ENCODE measurements at places on chromosomes 6 and 20.

DNA sequence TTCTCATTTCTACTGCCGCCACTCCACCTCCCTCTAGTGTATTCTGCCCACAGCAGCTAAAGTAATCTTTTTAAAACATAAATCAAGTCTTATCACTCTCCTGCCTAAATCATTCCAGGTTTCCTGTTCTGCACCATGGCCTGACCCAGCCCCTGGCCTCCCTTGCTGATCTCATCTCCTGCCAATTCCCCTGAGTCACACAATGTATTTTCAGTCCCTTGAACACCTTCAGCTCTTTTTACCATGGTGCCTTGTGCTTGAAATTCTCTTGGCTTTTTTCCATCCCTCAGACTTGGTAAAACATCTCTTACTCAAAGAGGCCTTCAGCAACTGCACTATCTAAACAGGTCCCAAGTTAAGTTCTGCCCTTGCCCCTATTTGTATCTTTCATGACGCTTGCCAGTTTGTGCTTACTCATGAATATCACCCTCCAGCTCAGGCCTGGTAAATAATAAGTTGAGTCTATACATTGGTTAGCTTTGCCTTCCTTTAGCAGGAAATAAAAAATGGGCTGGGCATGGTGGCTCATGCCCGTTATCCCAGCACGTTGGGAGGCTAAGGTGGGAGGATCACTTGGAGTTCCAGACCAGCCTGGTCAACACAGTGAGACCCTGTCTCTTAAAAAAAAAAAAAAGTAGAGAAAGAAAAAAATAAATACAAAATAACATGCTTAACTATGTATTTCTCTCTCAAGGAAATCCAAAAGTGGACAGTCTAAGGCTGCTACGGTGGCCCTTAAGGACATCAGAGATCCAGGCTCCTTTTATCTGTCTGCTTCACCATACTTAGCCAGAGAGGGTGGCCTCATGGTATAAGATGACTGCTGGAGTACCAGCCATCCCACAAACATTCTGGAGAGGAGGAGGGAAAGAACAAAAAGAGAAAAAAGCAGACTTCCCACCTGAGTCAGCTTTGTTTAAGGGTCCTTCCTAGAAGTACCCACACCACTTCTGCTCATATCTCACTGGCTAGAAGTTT is 62.2 kb downstream of the ARFGEF2 start:
- no peak for DNase-seq

DNA sequence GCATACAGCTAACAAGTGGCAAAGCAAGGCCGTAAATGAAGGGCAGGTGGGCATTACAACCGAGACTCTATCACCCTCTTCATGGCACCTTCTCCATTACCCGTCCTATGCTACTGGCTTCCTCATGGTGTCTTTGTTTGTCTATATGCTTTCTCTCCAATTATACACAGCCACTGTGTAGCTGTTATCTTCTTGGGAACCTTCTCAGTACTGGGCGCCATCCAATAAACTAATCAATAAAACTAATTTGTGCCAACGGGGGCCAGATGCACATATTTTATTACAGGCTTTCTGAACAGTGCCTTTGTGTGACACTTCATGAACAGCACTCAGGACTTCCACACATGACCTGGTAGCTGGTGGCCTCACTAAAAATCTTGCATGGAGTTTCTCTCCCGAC is 149.8 kb upstream of the PCSK2 start:
- peak; percentile 88 for DNase-seq

GRCh38 chr6:3650959-3651697 is 100.4 kb downstream of the PXDC1 start:
- DNase-seq, result no peak

- DNase-seq, result no peak
Observed at GRCh38 chr6:75493400-75494064, at the start of gene FILIP1. Gene FILIP1, minus strand, starts transcription at chr6:75493800. Its CDS starts 78,828 bp downstream, at chr6:75414972.

GRCh38 chr6:107653861-107654394 is 164.0 kb downstream of the SOBP start:
- DNase-seq, result no peak

DNA sequence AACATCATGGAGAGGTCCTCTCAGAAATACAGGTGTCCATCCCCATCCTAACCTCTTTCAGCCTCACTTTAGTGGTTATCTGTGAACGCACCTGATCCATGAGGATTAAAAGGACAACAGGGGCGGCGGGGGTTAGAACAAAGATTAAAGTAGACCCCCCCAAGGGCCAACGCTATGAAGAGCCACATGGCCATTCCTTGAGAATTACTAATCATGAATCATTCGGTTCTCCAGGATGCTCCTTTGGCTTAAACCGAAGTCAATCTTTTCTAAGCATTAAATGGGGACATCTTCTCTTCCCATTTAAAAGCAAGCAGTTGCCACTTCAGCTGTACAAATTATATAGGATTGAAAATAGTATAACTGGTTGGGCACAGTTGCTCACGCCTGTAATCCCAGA is 212.4 kb downstream of the GMPR start:
- no peak for DNase-seq

- no peak for DNase-seq
Observed at GRCh38 chr6:166903500-166903899, 52.9 kb downstream of the RNASET2 start.
